WTC11 (cell line): ENCODE measurements at places on chromosomes 4 and X. TPM values are rescaled to one million over a fixed set of nuclear protein-coding genes. Genes with fewer than 3 reads are reported as not detected.

DNA sequence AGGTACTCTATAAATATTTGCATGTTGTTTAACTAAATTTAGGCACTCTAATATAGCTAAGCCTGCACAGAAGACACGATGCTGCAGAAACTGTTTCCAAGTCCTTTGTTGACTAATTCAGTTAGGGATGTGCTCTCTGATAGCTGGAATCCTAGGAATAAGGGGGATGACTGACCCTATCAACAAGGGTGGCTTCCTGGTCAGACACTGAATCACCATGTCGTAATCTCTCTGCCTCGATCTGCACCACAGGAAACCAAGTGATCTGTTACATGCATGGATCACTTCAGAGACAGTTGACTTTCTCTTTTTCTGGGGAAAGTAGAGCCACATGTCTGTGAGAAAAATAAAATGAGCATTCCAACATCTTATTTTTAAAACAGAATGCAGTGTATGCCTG is 169.1 kb downstream of the GUCY2F start:
- DNase-seq = no peak

- no peak for DNase-seq
These were observed 46.0 kb upstream of the MGST2 start for GRCh38 chr4:139619644-139620043.

DNA sequence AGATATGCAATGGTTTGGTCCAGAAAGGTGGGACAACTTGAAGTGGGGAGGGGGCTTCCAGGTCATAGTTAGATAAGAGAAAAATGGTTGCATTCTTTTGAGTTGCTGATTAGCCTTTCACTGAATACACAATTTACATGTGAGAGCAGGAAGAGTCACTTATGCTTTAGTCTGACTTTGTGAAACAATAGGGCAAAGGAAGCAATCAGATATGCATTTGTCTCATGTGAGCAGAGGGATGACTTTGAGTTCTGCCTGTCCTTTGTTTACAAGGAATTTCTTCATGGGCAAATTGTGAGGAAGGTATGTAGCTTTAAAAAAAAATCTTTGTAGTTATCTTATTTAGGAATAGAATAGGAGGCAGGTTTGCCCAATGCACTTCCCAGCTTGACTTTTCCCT is 12.9 kb downstream of the SMIM9 start:
- no peak for DNase-seq

DNA sequence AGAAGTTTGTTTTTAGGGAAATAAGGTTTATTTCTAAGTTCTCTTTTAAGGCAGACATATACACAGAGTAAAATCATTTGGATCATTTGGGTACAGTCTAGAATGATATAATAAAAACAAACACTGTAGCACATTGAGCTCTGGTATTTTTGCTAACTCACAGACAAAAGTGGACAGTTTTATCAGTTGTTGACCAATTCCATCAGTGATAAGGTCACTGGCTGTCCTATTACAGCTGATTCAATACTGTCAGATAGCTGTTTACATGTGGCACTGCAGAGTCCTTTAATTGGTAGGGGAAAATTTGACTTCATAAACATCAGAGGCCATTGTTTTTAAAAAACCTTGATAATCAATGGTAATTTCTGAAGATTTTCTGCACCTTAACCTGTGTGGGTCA is 3.5 kb downstream of the IBSP start:
- no peak for DNase-seq

DNA sequence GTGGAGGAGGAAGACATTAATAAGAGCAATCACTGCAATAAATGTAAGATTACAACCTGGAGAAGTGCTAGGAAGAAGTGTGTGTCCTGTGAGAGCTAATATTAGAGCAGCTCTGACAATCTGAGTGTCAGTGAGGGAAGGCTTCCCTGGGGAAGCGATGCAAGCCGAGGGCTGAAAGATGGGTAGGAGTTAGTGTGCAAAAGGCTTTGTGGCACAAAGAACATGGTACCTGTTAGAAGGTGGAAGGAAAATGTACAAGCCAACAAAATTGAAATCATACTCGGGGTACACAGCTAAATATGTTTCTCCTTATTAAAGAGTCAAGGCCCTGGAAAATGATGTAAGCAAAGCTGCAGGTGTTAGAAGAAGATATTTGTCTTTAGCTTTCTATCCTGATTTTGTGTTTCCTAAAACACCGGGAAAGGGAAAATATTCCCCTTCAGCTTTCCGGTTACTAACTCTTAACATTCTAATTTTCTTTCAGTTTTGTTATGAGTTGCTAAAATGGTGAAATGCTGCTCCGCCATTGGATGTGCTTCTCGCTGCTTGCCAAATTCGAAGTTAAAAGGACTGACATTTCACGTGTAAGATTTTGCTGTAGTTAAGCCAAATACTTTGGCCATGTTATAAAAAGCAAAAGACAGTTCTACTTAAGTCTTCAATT is 808 bp downstream of the THAP6 start:
- no peak for DNase-seq

- DNase-seq = no peak
These were observed 29.5 kb downstream of the SRPX2 start for GRCh38 chrX:100673397-100673953.

DNA sequence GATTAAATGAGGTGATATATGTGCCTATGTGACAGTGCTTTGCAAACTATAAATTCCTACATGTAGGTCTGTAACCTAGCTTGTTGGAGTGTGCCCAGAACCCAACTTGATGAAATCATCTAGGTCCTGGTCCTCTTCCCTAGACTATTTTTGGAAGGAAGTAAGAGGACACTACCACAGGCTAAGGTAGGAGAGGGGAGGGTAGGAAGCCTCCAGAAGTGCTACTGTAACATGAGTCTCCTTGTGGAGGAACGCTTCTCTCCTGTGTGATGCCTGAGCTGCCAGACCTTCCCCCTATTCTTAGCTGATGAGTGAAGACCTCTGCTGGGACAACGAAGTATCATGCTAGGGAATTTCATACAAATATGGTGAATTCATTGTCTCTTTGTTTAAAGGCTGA is 41.8 kb upstream of the IL21 start:
- no peak for DNase-seq

DNA sequence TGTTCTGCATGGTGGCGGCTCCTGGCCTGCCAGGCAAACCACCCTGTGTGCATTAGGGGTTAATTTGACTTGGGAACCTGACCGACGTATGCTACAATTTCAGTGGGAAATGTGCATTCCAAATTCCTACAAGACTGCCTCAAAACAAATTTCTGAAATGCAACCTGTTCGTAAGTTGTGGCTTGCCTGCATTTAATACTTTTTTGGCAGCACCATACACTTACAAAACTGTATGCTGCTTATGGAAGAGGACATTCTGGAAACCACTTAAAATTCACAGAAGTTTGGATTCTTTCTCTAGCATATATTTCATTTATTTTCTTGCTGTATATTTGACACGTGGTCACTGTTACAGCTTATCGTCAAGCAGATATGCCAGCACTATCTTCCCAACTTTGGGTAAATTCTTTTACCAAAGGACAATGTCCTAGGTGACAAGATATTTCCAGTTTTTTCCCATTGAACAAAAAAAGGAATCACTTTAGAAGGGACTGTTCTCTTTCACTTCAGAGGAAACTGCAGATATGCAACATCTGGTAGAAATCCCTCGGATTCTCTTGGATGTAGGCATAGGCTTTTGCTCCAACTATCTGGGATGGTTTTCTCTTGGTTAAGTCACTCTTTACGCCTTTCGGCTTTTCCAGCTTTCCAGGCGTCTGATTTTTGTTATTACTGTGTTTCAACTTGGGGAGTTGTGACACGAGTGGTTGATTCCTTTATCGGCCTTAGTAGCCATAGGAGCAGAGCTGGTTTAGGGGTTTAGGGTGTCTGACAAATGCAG is 9.7 kb upstream of the TENM3 start:
- no peak for DNase-seq

- DNase-seq = no peak
These were observed 133.7 kb downstream of the AMELX start for GRCh38 chrX:11426712-11427452.

GRCh38 chr4:167428156-167428555 is 193.9 kb upstream of the SPOCK3 start:
- no peak for DNase-seq

- DNase-seq = no peak
These were observed 63.7 kb downstream of the MAML3 start for GRCh38 chr4:140090215-140090731.

- DNase-seq = no peak
These were observed 13.3 kb upstream of the ANTXR2 start for GRCh38 chr4:80086296-80086695.

DNA sequence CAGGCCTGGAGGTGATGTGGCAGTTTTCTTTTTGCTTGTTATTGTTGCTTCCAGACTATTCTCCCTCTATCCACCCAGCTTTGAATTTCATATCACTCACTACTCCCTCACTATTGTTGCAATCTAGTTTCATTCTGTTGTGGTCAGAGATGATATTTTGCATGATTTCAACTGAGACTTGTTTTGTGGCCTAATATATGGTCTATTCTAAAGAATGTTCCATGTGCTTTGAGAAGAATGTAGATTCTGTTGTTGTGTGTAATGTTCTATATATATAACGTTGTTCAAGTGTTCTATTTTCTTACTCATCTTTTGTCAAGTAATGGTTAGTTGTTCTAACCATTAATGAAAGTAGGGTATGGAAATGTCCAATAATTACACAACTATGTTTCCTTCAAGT is 59.0 kb downstream of the THOC2 start:
- no peak for DNase-seq

DNA sequence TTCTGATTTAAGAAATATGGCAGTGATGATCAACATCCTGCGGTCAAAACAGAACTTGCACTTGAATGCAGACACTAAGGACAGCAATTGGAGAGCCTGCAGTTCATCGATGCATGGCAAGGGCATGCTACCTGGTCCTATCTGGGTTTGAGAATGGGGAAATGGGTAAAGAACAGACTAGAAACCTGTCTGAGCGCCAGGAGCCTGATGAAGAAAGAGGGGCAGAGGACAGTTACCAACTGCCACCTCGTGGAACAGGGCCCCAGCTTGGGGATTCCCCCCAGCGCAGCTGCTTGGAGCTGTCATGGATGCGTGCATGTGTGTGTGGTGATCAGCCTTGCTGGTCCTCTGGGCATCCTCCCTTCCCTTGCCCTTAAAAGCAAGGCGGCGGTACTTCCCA is 30.2 kb upstream of the NKRF start:
- no peak for DNase-seq

- no peak for DNase-seq
These were observed 40.5 kb downstream of the CEP44 start for GRCh38 chr4:174324236-174324635.

DNA sequence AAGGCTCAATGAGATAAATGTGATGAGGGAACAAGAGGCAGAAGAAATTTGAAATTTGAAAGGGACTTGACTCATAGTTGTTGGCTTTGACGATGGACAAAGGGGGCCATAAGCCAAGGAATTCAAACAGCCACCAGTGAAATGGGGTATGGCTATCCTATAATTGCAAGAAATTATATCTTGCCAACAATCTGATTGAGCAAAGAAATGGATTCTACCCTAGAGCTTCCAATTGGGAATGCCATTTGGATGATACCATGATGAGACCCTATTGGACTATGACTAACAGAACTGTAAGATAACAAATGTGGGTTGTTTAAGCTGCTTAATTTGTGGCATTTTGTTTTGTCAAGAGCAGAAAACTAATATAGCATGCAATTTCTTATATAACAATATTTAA is 270.1 kb upstream of the ARSJ start:
- DNase-seq = no peak

DNA sequence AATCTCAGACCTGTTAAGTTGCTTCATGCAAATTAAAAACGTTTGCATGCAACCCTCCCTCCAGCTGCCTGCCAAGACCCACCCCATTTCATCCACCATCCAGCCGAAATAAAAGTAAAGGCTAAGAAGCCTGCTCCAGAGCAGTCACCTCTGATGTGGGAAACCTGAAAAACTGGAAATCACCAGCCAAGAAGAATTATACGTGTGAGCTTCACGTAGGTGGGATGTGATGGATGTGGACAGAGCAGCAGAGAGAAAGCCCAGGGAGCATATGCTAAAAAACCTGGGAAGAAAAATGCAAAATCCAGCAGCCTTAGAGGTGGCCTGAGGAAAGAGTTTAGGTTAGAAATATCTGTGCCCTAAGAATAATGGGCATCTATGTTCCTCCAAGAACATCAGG is 160.6 kb upstream of the STS start:
- DNase-seq = no peak

GRCh38 chr4:38581426-38582106 is 82.4 kb upstream of the KLF3 start:
- no peak for DNase-seq

DNA sequence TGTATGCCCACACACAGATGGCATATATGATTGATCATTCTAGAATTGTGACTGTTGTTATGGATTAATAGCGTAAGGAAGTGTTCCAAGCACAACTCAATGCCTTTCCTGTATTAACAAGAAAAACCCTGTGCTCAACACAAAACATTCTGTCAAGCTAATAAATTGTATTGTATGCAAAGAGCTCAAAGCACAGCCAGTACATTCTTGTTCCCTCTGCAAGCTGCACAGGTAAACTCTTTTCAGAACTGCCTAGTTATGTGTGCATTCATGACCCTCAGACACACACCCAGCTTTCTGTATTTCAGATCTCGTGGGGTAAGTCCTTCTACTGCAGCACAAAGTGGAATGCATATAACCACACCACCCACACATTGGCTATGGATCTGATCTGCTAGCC is 34.3 kb upstream of the BANK1 start:
- DNase-seq = no peak

DNA sequence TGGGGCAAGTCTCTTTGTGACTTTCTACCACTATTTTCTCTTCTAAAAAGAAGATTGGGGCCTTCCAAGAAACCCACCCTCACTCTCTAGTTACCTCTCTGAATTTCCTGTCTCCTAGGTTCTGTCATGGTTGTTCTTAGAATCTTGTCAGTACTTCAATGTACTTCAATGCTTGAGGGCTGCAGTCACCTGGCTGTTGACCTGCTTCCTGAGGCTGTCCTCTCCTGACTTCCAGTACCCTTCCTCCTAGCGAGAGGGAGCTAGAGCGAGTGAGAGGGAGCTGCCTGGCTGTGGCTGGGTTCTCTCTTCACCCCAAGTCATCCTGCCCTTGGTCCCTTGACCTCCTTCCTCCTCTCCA is 17.7 kb downstream of the CD99L2 start:
- DNase-seq = no peak

GRCh38 chr4:136831553-136831952 is 700.7 kb downstream of the PCDH18 start:
- peak; percentile 41 for DNase-seq

GRCh38 chr4:60589425-60589824 is 610.7 kb upstream of the ADGRL3 start:
- DNase-seq = no peak

SYP gene
- 4.8 to 7.0 TPM (median 5.3 TPM) in 3 replicates for total RNA-seq

LGI2 gene
- 5.8 to 12.2 TPM (median 8.3 TPM) in 3 replicates for total RNA-seq

MGARP gene
- total RNA-seq = 4.6 to 7.5 TPM (median 6.2 TPM) in 3 replicates

CTSO gene
- total RNA-seq = 1.1 to 1.3 TPM (median 1.2 TPM) in 3 replicates

LYAR gene
- 32.1 to 36.8 TPM (median 34.1 TPM) in 3 replicates for total RNA-seq

ADH1B gene
- total RNA-seq = 1.0 to 1.7 TPM (median 1.5 TPM) in 3 replicates

HNRNPDL gene
- 346 to 361 TPM (median 359 TPM) in 3 replicates for total RNA-seq

P2RY4 gene
- total RNA-seq = 0.11 to 0.16 TPM in 2 of 3 replicates, not detected in the other

RHOXF2B gene
- total RNA-seq = 0.23 TPM in 1 of 3 replicates, not detected in the others

GPRASP2 gene
- 18.5 to 20.0 TPM (median 18.9 TPM) in 3 replicates for total RNA-seq

PAGE5 gene
- total RNA-seq = not detected in 3 replicates

SPANXD gene
- not detected in 3 replicates for total RNA-seq

IQCM gene
- total RNA-seq = 0.11 TPM in 1 of 3 replicates, not detected in the others

PCDH19 gene
- total RNA-seq = 1.5 to 2.1 TPM (median 1.8 TPM) in 3 replicates

TLR2 gene
- 1.3 to 1.7 TPM (median 1.4 TPM) in 3 replicates for total RNA-seq
